GM20000 (cell line): ENCODE measurements at places on chromosomes 1 and 21.

- DNase-seq = no peak
Measured at GRCh38 chr1:55051621-55052020, 12.3 kb downstream of the PCSK9 start.

GRCh38 chr1:178997428-178997827 is 28.3 kb upstream of the FAM20B start:
- no peak for DNase-seq

- DNase-seq = no peak
Measured at GRCh38 chr1:59105548-59106507, 191.1 kb upstream of the FGGY start.

DNA sequence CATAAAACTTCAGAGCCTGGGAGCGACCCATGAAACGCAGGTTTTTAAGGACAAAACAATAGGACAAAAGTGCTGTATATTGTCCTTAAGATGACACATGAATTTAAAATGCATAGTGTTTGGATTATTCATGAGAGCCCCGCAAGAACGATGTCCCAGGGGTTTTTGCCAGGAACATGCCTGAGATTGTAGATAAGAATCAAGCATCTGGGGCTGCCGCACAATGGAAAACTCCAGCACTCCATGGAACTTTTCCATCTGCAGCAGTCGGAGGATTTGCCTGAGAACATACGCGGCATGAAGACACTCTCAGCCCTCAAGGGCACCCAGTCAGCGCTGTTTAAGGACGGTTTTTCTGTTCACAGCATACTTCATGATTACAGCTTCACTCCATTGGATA is 5.3 kb upstream of the ERG start:
- DNase-seq = no peak

DNA sequence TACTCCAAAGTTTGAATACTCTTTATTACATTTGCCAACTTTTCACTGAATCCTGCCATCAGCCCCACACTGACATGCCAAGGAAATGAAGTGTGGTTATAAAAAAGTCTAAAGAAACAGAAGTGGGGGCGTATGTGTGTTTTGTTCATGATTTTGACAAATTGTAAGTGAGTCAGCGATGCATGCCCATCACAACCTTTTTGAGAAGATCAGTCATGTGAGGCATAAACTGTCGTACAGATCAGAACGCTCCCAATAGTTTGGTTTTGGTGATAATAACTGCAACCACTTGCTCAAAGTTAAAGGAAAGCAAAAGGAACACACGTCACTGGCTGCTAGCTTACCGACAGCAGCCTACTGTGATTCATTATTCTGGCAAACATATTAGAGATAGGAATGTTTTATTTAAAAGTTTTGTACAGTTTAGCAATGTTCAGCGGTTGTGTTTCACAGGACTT is 95.6 kb downstream of the RGS2 start:
- DNase-seq = no peak

DNA sequence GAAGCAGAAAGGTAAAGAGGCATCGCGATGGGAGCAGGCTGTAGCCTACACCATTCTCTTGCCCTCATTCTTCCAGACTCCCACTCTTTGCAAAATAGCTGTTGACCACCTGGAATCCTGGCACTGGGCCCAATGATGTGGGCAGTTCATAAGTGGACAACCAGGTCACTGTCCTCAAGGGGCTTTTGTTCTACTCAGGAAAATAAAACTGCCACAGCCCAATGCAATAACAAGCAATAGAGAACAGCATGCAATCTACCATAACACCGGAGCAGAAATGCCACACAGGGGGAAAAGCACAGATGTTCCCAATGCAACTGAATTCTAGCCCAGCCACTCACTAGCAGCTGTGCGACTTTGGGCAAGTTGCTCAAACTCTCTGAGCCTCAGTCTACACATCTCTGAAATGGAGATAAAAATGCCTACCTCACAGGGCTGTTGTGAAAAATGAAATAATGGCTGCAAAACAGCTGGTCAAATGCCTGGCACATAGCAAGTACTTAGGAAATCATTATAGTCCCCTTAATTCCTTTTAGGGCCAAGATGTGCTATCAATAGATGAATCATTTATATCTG is 56.7 kb downstream of the NENF start:
- DNase-seq = no peak

DNA sequence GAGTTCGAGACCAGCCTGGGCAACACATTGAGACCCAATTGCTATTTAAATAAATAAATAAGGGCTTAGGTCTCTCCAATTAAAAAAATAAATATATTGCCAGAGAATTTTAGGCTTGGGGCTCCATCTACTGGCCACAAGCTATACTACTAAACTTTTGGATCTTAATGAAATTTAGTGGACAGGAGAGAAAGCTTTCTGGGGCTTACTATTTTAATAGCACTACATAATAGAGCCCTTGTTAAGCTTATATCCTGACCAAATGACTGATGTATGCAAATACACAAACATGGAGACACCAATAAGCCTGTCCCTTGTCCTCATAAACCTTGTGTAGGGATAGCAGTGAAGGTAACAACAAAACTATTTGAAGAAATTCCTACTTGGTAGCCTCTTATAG is 18.4 kb downstream of the CCT3 start:
- peak; percentile 29 for DNase-seq

DNA sequence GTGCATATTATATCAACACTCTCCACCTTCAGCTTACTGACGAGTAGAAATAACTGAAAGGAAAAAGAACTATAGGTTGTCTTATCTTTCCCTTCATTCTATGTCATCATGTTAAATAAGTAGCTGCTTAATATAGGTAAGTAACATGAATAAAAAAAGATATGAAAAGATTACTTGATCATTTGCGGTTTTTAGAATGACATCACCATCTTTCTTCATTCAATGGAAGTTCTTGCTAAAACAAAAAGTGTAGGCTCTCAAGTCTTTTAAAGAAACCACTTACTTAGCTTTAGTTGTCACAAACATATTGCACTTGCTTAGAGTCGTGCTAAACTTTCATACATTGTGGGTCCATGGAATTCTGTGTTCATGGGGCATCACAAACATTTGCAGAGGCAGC is 331.1 kb upstream of the DEPDC1 start:
- DNase-seq = no peak

- DNase-seq = no peak
Measured at GRCh38 chr1:4529446-4530165, 124.8 kb upstream of the AJAP1 start.

DNA sequence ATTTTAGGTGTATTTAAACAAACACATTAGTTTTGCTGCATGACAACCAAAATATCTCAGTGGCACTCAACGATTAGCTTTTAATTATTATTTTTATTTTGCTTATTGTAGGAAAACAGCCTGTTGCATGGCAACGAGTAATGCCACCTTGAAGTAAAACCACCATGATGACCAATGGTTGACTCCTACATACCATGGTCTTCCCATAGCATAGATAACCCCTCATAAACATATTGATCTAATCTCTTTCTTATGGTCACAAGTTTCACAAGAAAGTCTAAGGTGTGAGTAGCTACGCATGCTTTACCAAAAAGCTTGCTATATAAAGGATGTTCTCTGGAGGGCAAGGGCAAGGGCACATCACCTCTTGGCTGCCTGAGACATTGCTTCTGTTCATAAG is 61.5 kb upstream of the PTBP2 start:
- DNase-seq = no peak

DNA sequence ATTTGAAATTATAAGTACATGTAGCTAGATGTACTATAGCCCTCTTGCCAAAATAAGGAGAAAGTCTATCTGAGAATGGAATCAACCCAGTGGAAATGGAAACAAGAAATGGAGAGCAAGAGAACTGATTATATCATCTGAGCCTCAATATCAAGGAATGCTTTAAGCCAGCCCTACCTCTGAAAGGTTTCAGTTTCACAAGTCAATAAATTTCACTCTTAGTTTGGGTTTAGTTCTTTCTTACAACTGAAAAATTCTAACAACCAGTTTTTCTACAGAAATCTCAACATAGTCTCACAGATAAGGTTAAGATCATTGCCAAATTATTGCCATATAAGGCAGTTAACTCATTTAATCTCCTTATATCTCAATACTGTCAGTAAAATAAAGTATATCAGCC is 80.0 kb downstream of the EPS15 start:
- peak; percentile 7 for DNase-seq

- DNase-seq = peak; percentile 68
Measured at GRCh38 chr1:235642011-235642942, 7.3 kb downstream of the GNG4 start.

- DNase-seq = no peak
Measured at GRCh38 chr1:36769886-36770830, 264.2 kb downstream of the GRIK3 start.

GRCh38 chr1:226643611-226644540 is 95.2 kb downstream of the ITPKB start:
- peak; percentile 75 for DNase-seq

- DNase-seq = no peak
Measured at GRCh38 chr1:93692026-93692425, 10.4 kb upstream of the BCAR3 start.

GRCh38 chr1:67705735-67706453 is 20.9 kb downstream of the GADD45A start:
- no peak for DNase-seq

DNA sequence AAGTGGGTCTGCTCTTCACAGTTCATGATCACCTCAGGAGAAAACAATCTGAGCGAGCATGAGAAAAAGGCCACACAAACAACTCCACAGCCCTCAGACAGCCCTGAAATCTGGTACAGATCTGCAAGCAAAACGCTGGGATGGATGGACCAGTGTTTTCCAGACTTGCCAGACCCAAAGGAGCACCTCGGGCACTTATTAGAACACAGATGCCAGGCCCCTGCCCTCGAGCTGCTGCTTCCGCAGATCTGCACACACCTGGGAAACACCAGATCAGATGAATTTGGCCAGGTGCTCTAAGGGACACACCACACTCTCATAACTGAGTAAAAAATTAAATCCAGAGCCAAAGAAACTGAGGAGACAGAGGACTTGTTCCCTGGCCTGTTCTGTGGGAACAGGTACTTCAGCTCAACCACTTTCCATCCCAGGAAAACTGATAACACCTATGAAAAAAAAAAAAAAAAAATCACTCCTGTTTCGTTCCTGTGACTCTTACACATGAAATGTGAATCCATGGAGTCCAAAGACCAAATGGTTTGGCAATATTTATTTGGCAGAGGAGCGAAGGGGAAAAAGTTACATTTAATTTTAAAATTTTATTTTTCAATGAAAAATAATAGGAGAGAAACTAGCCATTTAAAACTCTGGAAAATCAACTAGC is 202.9 kb upstream of the ESRRG start:
- no peak for DNase-seq

DNA sequence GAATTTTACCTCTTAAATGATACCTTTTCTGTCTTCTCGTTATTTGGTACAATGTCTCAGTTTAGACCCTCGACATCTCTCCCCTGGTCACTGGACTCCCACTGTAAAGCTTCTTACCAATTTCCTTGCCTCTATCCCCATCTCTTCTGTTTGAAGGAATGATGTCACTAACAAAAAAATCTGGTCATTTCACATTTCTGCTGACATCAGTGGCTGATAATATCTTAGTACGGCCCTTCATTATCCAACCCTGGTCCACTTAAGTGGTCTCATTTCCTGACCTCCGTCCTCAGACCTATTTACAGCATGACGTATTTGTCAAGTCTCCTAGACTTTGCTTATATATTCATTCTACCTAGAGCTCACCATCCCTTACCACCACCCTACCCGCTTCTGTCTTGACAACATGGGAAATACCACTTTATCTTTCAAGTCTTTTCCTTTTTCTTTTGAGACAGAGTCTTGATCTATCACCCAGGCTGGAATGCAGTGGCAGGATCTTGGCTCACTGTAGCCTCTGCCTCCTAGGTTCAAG is 60.9 kb downstream of the C1orf21 start:
- DNase-seq = no peak

- DNase-seq = no peak
Measured at GRCh38 chr1:52546852-52547251, 6.0 kb downstream of the TUT4 start.

DNA sequence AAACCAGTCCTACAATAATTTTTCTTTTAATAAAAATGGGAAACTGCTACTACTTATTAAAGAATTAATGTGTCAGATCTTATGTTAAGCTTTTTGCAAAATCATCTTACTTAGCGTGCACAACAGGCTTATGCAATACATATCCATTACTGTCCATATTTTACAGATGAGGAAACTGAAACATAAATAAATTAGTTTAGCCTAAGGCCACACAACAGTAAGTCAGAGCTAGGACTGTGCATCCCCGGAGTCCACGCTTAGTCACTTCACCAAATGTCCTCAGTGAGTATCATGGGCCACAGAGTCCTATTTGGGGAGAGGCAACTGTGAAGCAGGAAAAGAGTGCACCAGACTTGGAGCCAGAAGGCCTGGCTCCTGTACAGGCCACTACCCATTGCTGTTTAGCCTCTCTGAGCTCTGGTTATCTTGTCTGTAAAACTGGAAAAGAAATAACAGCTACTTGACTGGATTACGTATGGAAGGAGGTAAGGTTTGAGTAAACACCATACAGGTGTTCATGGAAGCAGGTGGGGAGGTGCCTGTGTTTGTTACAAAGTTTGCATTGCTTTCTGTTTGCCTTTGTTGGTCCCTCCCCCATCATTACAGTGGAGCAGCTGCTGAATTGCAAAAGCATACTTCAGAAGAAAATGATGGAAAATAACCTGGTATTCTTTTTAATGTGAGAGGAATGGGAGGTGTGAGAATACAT is 192.8 kb downstream of the FCRL5 start:
- DNase-seq = no peak

GRCh38 chr21:42731264-42732032 is 78.0 kb downstream of the PDE9A start:
- no peak for DNase-seq

- DNase-seq = no peak
Measured at GRCh38 chr21:32306021-32306780, 7.5 kb downstream of the MRAP start.

GRCh38 chr1:121443001-121443540 is 258.3 kb downstream of the SRGAP2C start:
- DNase-seq = no peak
